ENCODE measurements at places on chromosomes 12 and 14.

DNA sequence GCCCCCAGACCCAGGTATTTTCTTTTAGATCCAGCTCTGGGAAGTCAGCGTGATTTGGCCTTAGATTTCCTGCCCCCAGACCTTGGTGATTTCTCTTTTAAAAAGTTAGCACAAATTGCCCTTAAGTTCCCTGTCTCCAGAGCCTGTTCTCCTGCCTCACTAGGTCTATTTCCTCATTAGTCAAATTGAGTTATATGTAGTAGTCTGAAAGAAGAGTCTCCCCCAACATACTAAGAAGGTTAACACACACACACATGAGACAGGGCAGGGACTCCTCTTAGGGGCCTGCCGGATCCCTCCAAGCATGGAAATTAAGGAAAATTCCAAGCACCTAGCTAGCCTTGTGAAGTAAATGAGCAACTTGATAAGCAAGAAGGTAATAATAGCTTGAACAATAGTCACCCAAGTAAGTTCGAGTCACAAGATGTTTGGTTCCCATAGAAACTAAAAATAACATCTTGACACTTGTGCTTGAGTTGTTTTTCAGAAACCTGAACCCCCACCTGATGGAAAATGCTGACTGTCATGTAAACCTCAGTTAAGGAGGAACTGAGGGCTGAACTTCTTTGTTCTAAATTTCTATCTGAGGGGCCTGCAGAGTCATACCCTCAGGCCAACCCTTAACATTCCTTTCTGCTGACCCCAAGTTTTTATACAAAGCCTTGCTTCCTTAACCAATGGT is 51.6 kb downstream of the CAND1 start:
- DNase-seq = no peak

- DNase-seq = no peak
Measured at GRCh38 chr14:69879175-69880043, at the start of gene SMOC1. Gene SMOC1, plus strand, starts transcription at chr14:69879416. Its CDS starts 263 bp downstream, at chr14:69879679.

GRCh38 chr14:55900749-55901148 is 217.5 kb upstream of the PELI2 start:
- DNase-seq = no peak

DNA sequence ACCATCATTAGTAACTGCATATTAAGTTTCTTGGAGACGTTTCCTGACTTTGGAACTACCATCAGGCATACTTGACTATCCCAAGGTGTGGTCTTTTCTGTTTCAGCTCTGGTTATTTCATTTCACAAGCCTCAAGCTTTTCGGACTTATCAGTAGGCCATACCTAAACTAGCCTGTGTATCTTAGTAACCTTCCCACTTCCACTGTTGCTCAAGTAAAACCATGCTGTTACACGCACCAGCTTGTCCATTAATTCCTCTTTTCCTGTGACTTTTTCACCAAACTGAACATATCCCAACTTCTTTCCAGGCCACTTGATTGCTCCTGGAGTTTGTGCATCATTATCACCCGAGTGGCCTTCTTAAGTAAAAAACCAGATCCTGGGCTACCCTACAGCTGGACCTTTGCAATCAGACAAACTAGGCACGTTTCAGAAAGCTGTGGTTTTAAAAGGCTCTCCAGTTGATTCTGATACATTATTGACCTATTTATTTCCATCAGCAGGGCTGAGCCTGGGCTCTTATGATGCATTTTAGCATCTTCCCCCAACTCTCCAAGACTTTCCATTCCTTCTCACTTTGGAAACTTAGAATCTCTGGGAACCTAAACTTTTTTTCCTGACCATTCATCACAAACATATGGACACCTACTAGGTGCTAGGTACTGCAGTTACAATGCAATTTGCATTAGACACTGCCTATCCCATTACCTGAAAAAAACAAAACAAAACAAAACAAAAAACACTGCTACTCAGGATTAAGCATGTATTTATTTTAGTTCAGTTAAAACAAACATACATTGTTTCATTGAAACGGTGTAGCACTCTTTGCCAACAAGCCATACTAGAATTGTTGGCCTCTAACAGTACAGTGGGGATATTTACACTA is 14.9 kb downstream of the SLC38A2 start:
- DNase-seq = no peak

DNA sequence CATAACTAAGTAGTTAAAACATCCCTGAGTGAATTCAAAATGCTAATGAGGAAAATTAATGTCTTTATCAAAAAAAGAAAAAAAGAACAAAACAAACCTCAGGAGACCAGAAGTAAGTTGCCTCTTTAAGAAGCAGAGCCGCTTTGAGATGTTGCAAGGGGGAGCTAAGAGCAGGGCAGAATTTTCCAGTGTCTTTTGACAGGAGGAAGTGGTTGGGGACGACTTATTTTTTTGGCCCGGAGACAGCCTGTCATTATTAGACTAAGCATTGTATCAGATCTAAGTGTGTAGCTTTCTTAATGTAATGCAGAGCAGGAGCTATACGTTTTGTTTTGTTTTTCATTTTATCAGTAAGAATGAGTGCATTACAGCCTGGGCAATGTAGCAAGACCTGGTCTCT is 206.6 kb downstream of the CACNA1C start:
- no peak for DNase-seq

- no peak for DNase-seq
Measured at GRCh38 chr12:128138125-128138524, 128.8 kb upstream of the TMEM132C start.

DNA sequence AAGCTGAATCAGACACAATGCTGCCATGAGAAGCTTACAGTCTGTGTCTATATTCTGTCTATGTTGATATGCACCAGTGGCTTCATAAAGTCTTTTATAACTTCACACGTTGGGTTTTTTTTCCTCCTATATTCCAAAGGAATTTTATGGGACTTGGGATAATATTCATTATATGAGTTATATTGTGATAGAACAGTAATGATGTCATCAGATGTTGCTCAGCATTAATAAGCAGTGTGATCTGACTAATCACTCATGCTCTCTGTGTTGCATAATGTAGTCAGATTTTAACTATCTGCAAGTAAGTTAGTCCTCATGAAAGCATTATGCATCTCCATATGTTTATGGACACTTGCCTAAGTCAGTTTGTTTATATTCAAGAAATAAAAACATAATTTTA is 159.6 kb downstream of the PLCZ1 start:
- DNase-seq = no peak

DNA sequence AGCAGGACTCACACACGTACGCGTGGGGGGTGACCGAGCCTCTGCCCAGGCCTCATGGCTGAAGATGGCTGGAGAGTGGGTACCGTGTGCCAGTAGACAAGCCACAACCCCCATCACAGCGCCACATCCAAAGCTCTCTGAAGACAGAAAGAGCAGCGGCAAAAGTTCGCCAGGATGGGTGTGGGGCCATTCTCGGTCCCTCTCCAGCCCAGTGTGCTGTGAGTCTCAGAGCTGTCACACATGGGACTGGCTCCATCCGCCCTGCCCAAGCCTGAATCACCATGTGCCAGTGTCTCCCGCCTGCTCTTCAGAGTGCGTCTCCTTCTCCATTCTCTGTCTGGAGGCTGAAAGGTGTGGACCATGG is 5.7 kb downstream of the TMEM179 start:
- no peak for DNase-seq
